ENCODE measurements at places on chromosomes 5 and 9.

GRCh38 chr9:133709691-133710571 lies 28.2 kb downstream of the SARDH start:
- DNase-seq = no peak

GRCh38 chr5:79346420-79346824 lies 110.5 kb downstream of the JMY start:
- DNase-seq = no peak

DNA sequence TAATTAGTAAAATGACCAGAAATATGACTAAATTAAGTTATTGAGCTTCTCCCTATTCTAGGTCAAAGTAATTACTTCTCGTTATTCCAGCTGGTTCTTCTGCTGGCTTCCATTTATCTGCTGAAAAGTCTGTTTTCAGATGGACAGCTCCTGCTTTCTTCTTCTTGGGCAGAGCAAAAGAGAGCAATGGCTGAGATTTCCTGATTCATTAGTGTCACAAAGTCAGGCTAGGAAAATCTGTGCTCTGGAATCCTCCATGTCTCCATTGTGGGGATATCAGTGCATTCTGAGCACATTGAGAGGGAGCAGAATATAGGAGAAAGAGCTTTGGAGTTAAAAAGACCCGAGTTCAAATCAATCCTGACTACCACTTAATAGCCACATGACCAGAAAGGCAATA lies 33.7 kb upstream of the NRG2 start:
- DNase-seq = no peak

DNA sequence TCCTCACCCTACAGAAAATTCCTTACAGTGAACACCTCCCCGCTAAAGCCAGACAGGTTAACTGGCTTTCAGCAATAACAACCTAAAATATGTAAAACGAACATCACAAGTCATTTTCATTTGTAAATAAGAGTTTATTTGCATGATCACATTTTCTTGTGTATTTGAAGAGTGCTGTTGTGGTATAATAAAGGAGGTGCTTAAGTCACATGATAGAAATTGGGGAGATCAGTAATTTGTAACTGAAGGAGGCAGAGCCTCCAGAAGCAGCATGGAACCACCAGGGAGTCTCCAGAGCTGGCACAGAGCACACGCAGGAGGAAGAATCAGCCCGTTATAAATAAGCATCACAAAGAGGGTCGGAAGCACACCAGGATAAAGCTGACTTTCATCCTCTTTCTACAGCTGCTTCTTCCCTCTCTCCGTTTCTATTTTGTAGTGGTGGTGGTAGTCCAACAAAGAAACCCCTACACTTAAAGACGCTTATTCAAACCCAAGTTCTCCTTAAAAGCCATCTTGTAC lies 210.6 kb downstream of the MAPKAP1 start:
- DNase-seq = no peak

- no peak for DNase-seq
Observed at GRCh38 chr9:105307591-105308130, 63.2 kb downstream of the SLC44A1 start.

DNA sequence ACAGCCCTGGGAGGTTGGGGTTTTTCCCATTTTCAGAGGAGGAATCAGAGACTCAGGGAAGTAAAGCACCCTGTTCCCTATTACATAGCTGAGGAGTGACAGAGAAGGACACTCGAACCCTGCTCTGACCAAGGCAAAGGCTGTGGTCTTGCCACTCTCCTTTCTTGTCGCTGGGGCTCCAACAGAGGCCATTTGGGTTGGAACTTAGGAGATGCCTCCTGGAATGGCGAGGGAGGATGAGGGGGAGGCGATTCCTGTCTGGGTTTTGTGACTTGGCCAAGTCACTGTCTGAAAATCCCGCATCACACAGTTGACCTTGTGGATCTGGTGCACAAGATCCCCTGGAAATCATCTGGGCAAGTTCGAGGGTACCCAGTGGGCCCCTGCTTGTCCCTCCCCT lies 64.0 kb upstream of the HAND1 start:
- no peak for DNase-seq

GRCh38 chr5:136129445-136129844 lies 3.2 kb upstream of the SMAD5 start:
- no peak for DNase-seq

DNA sequence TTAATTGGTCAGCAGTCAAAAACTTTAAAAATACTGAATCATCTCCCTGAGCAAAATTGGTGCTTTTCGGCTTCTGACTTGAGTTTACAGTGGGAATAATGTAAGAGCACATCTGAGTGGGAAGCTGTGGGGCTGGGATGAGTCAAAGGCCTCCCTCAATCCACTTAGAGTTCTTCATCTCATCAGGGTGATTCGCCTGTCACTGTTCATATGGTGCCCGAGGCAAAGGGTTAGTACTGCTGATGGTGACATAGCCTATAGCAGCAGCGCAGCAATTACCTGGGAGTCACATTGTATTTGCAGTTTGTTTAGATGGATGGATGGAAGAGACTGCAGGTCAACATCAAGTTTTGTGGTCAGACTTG lies 113.8 kb upstream of the ZNF608 start:
- DNase-seq = no peak

DNA sequence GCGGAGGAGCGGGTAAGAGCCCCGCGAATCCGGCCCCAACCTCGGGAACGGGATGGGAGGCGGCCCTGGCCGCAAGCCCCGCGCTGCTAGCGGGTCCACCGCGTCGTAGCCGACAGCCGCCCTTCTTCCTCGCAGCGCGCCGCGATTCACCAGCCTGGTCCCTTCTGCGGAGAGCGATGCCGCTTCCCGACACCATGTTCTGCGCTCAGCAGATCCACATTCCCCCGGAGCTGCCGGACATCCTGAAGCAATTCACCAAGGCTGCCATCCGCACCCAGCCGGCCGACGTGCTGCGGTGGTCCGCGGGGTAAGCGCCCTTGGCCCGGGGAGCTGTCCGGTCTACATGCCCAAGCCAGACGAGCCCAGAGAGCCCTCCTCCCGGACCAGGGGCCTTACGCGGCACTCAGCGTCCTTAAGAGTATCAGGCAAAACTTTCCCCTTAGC lies 335 bp downstream of the ROPN1L start:
- no peak for DNase-seq

DNA sequence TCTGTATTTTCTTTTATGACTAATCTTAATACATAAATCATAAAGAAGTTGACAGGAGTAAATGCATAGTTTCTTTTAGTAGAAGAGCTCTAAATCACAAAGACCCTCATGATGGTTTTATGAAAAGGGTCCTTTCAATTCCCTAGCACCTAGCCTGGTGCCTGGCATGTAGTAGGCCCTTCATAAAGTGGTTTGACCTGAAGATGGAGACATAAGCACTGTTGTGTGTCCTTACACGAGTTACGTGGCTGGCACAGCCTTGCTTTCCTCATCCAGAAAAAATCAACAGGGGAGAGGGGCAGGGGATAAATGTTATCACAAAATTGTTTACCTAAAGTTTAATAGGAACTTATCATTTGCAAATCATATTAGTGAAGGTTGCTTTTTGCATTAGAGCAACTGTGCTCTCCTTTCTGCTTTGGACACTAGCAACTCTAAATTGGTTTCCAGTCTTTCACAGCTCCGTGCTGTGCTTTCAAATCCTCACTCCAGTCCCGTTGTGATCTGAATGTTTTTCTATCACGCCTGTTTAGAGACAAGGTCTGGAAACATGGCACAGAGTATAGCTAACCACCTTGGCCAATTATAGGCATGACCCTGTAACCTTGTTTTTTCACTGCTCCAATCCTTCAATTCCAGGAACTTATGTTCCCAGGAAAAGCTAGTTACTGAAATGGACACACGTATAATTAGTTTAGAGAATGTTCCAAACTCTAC lies 55.7 kb downstream of the ARL15 start:
- DNase-seq = no peak

DNA sequence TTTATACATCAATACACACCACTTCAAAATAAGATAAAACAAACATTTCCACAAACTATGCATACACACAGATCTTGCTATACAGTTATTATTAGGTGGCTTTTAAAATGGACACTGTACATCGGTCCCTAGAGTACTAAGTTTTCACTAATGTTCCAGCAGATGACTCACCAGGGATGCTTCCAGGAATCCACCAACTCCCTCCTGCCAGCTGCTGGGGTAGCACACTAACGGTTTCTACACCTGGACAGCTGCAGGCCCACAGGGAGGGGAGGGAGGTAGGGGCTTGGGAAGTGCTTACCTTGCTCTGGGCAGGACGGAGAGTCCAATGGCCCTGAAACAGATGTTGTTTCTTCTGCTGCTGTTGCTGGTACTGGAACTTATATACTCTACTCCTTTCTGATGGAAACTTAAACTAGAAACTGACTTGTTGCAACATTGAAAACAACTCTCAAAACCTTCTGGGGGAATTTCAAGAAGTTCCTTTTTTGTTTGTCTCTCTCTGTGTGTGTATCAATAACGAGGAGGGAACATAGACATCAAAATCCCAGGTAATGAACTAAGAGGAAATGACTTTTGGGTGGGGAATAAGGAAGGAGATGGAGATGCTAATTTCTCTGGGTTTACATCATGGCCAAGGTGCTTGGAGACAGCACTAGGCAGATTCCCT lies at the start of gene IL12B:
IL12B (minus strand) TSS at position 357 of the 670 bp plus-strand sequence. CDS start 3,705 bp downstream, outside the sequence.
- DNase-seq = no peak

GRCh38 chr9:123175854-123176629 lies 92.3 kb downstream of the STRBP start:
- no peak for DNase-seq

DNA sequence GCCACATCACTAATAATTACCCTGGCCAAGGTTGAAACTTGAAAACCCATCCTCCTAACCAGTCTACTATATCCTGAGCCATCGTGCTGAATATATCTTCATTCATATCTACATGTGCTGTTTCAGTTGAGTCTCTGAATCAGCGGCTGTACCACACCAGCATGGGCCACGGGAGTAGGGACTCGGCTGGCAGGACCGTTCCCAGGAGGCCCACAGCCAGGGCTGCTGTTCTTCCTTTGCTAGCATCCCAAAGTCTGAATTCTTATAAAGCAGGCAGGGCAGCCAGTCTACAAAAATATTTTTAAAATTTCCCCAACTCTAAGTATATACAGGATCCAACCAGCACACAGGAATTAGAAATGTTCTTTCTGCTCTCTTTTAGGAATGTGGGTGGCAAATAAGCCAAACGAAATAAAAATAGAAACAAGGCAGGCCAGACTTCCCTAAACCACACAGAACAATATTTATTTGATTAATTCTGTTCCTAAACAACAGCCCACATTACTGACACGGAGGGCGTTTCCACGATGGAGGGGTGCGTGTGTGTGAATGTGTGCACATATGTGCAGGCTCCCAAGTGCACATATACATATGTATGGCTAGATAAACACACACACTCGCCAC lies 42.8 kb upstream of the EQTN start:
- DNase-seq = no peak

GRCh38 chr5:116494784-116495450 lies 79.7 kb downstream of the SEMA6A start:
- no peak for DNase-seq

DNA sequence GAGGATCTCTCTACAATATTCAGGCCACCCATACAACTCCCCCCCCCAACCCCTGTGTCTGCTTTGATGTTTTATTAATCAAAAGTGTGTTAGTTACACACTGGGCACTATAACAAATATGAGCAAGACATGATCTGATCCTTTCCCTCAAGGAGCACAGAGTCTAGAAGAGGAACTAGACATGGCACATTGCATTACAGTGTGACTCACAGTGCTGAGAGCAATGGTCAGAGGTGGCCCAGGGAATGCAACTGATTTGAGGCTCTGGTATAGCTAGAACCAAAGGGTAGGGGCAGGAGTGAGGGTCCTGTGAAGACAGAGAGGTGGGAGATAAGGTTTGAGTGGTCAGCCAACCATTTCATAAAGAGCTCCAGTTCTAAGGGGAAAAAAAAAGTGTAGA lies 539.2 kb downstream of the ACTL7B start:
- DNase-seq = no peak

DNA sequence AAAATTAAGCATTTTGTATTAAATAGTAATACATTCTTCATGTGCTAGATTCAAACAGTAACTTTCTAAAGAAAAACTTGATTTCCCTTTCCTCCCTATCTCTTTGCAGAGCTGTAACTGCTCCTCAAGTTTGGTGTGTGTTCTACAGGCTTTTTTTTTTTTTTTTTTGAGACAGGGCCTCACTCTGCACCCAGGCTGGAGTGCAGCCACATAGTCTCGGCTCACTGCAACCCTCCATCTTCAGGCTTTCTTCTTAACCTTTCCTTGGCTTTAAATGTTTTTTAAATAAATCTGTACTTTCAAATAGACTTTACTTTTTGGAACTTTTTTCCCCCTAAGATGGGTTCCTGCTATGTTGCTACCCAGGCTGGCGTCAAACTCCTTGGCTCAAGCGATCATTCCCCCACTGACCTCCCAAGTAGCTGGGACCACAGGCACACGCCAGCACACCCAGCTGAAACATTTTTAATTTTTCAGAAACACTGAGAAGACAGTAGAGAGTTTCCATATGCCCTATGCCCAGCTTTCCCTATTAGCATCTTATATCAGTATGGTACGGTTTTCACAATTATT lies 9.1 kb downstream of the NDFIP1 start:
- DNase-seq = no peak

DNA sequence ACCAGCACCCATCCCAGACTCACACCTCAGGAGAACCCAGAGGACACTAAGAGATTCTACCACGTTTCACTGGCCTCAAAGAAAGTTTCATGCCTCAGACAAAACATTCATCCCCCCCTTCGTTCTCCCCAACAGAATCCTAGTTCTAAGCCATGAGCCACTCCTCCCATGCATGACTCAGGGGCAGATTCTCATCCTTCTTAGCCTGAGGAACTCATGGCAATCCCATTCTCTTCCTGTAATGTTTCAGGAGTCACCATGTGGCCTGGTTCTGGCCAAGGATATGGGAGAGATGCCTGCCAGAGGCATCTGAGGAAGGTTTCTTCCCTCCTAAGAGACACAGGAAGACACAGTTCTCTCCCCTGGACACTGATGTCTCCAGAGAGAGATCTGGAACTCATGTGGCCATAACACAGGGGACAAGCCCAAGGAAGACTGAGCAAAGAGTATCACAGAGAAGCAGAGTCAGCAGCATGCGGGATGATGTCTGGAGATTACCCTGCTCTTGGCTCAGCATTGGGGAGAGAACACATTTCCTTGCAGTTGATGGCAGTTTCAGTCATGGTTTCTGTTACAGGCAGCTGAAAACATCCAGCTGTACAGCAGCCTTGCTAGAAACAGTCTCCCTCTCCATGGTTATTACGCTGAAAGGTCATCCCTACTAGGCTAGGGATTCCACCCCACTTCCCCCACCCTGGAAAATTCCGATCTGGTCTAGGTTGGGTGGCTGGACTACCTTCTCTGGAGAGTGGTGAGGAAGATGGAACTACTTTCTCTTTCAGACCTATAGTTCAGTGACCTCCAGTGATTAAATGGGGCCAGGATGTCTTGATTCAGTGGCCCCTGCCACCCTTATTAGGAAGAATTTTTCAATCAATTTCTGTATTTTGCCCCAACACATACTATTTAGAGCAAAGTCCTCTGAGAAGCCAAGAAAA lies 115.4 kb downstream of the ZNF608 start:
- DNase-seq = no peak
